ENCODE measurements at places on chromosomes 7 and 10. TPM values are rescaled to one million over a fixed set of nuclear protein-coding genes. Genes with fewer than 3 reads are reported as not detected.

Gene GSAP
- total RNA-seq: 12.2 TPM

Gene OR13A1
- not detected for total RNA-seq

Gene DEPP1
- 37.4 TPM for total RNA-seq

Gene LRRTM3
- 0.05 TPM for total RNA-seq

Gene PILRA
- total RNA-seq: 0.51 TPM

Gene OR2A5
- total RNA-seq: not detected

DNA sequence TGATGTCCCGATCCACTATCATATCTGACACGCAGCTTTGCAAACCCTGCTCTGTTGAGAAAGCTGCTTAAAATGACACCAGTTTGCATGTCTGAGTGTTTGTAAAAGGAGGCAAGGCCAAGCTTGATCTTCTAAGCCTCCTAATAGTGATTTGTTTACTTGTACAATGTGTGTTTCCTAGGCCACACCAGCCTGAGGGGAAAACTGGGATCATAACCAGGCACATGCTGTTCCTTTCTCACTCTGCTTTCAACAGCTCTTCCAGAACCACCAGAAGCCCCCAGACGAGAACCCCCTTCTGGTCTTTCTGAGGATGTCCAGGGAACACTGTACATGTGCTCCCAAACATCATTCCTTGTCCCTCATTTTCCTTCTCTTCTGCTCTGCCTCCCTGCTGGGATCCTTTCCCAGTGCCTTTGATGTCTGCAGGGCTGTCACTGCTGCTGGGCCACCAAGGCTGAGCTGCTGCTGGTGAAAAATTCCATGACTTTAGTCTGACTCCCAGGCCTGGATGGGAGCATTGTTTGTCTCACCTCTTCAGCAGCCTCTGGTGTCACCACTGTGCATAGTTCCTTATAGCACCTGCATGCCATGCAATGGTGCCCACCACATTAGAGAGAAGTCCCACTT, 4.0 kb upstream of the LGI1 start:
- DNase-seq: no peak

DNA sequence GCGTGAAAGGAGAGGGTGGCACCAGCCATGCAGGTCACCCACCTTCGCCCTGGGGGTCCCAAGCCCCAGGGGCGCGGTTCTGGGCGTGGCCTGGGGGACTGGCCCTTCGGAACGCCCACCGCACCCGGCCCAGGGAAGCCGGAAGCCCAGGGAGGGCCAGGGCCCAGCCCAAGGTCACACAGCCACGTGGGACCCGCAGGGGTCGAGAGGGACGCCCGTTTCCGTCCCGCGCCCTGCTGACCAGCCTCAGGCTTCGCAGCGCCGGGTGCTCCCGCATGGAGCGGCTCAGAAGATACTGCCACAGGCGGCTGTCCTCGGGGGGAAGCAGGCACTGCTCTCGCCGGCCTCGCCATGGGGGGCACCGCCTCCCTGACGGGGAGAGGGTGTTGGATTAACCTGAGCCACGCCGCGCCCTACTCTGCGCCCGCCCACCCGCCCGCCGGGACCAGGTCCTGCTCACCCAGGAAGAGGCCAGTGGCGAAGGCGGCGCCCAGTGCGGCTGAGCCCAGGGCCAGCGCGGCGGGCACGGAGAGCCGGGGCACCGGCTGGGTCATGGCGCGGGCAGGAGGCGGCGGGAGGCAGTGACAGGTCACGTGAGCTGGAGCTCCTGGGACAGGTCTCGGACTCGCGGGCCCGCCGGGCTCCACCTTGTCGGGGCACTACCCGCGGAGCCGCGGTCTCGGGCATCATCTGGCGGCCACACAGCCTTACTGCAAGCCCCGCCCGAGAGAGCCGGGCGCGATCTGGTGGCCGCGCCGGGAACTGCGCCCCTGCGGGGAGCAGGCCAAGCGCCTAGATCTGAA, at the start of gene COMTD1:
TSS of gene COMTD1 (minus strand) at position 583 of the 803 bp plus-strand sequence. CDS start at position 554, 29 bp downstream.
- peak; percentile 83 for DNase-seq

- DNase-seq: no peak
Measured at GRCh38 chr7:12291870-12292269, 80.8 kb downstream of the TMEM106B start.

DNA sequence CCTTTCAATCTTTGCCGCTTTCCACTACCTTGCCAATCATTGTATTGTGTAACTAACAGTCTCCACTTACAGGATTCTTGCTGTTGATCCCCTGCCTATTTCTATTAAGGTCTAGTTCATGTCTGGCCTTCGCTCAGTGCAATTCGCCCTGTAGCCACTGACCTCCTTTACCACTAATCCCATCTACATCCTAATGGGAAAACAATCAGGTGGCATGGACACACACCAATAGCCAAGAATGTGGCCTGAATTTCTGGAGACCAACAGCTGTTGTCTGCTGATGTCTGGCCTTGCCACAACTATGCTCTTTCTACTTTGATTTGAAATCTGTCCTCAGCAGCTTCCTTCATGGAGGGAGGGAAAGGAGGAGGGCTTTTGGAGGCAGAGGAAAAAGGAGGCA, 546.2 kb downstream of the SORCS3 start:
- DNase-seq: peak; percentile 41

DNA sequence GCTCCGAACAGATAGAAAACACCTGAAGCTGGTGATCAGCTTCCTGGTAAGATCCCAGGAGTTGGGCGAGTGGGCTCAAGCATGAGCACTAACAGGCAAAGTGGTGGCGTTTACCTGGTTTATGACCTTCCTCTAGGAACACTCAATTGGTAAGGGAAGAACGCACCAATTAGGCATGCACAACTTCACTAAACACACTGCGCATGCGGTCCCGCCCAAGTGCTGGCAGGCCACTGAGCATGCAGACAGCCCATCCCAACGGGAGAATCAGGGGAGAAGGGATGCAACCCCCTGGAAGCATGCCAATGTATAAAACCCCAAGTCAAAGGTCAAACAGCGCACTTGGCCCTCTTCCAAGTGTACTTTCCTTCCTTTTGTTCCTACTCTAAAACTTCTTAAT, 70.4 kb downstream of the LYZL2 start:
- no peak for DNase-seq

GRCh38 chr10:105023211-105024111, 382.4 kb downstream of the SORCS3 start:
- DNase-seq: no peak

GRCh38 chr7:24548390-24548789, 24.9 kb upstream of the PALS2 start:
- DNase-seq: no peak

- no peak for DNase-seq
Measured at GRCh38 chr7:115822380-115822779, 208.2 kb downstream of the TFEC start.

DNA sequence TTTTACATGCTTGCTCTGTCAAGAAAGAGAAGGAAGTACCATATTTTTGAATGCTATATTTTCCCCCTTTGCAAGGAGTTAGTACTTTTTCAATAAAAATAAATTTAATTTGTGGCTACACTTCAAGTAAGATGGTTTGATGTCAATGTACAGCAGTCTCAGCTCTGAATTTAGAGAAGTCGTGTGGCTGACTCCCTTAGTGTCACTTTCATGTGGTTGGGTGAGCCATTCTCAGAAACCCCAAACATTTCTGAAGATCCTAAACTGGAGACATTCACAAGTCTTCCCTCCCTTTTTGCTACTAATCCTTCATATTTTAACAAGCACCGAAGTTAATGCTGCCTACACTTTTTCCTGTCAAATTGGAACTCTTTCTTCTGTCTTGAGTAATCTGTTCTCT, 244.4 kb downstream of the DYNC1I1 start:
- DNase-seq: peak; percentile 43

- DNase-seq: peak; percentile 67
Measured at GRCh38 chr10:91163869-91164474, 56.5 kb upstream of the PCGF5 start.

- no peak for DNase-seq
Measured at GRCh38 chr7:66043681-66044497, 31.7 kb upstream of the ASL start.

GRCh38 chr7:11221984-11222383, 248.3 kb downstream of the PHF14 start:
- DNase-seq: no peak

DNA sequence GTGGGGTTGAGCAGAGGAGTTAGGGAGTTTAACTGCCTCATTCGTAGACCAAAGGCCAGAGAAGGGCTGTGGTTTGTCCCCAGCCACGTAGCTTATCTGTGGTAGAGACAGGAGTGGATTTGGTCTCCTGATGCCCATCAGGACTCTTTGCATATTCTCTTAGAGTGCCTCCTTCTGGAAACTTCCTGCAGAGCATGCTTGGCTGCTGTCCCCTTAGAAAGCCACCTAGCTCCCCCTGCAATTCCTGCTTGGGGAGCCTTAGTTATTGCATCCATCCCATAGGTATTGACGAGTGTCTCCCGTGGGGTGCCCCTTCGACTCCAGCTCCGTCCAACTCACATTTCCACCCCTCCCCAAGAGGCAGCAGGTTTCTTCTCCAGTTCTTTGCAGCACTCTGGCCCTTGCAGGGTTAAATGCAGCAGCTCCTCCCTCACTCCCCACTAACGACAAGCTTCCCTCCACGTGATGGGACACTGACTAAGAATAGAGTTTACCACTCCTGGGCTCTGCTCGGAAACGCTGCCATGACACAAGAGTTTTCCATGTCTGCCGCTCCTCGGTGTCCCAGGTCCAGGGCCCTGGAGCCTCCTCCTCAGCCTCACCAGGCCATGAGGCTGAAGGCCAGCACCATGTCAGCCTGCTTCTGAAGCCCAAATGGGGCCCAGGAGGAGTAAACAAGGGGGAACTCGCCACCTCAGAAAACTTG, 147.8 kb upstream of the UNC5B start:
- DNase-seq: peak; percentile 31
